RWPE2 (cell line): ENCODE measurements at places on chromosomes 1 and 21.

- peak; percentile 78 for DNase-seq
Measured at GRCh38 chr1:44594871-44595735, 79.2 kb downstream of the TMEM53 start.

- no peak for DNase-seq
Measured at GRCh38 chr1:234517110-234517802, 38.3 kb upstream of the TARBP1 start.

DNA sequence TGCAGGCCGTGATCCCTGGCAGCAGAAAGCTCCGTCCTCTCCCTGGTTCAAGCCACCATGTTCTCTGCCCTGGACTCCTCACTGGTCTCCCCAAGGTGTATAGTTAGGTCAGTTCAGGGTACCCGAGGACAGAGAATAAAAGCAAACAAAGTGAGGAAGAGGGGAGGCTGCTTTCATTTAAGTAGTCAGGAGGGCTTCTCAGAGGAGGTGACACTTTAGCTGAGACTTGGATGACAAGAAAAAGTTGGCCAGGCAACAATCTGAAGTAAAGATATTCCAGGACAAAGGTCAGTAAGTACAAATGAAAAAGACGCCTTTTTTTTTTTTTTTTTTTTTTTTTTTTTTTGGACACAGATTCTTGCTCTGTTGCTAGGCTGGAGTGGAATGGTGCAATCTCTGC lies 257.8 kb upstream of the TMEM51 start:
- no peak for DNase-seq

- no peak for DNase-seq
Measured at GRCh38 chr1:69459244-69459643, 108.5 kb upstream of the LRRC7 start.

DNA sequence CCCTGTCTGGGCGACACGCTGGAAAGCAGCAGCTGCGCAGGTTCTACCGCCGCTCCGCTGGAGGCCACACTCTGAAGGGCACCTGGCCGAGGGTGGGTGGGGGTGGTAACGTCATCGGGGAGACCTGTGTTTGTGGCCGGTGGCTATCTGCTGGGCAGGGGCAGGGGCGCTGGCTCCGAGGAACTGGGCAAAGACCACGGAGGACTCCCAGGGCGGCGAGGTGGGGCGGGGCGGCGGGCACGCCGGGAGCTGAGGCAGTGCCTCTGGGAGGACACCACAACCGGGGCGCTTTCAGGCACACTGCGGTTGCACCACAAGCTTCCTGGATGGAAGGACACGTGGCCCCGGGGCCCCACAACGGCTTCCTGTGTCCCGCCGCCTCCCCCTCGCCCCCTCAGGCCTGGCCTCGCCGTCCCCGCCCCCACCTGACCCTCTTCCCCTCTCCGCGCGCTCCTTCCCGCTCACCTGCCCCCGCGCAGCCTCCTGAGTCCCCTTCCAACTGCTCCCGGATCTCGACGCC lies 3.3 kb upstream of the DENND2D start:
- peak; percentile 85 for DNase-seq

DNA sequence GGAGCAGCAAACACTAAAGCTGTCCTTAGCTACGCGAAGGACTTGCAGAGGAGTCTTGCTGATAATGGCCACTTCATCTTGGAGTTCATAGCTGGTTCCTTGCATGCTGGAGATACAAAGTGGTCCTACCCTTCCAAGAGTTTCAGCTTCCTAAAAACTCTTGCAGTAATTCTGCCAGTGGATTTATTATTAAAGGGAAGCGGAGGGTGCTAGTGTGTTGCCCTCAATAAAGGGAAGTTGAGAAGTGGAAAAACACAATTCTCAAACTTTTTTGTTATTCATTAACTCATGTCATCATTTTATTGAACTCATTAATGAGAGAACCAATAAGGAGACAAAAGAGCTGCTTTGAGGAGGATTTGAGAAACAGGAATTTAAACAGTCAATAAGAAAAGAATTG lies 6.5 kb upstream of the HAPLN2 start:
- DNase-seq = no peak

DNA sequence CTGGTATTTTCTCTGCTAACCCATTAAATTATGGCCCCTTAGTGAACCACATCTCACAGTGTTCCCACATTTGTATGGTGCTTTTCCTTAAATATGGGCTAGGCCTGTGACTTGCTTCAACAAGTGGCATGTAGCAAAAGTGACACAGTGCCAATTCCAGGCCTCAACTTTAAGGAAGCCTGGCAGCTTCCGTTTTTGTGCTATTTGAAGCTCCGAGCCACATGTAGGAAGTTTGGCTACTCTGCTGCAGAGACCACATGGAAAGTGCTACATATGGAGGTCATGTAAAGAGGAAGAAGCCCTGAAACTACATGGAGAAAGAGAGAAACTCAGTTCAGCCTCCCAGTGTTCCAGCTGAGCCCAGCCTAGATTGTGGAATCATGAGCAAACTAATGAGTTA lies 28.5 kb upstream of the DR1 start:
- no peak for DNase-seq

GRCh38 chr1:8976896-8977450 lies 31.3 kb downstream of the CA6 start:
- DNase-seq = no peak

DNA sequence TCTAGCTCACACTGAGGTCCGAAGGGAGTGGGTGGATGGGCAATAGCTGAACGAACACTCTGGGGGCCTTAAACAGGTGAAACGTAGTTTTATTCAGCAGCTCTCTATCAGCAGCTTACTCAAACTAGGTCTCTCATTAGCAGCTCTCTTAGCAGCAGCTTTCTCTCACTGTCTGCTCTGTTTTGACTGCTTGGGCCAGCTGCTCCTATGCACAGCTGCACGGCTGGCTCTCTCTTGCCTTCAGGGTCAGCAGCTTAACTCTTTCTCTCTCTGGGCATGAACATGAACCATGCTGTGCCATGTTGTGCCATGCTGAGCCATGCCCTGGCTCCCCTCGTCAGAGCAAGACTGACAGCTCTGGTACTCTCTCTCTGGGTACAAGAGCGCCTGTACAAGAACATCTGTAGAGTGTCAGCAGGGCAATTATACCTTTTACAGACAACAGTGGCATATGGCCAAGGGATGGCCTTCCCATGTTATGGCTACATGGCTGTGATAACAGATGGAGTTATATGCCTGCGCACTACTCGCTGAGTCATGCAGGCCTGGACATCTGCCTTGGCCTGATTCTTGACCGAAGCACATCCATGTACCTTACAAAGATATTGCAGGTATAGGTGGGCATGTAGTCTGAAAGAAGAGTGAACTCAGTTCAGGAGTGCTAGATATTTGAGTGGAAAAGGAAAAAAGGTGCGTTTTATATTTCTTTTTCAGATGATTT lies 152.4 kb downstream of the LEPR start:
- no peak for DNase-seq

DNA sequence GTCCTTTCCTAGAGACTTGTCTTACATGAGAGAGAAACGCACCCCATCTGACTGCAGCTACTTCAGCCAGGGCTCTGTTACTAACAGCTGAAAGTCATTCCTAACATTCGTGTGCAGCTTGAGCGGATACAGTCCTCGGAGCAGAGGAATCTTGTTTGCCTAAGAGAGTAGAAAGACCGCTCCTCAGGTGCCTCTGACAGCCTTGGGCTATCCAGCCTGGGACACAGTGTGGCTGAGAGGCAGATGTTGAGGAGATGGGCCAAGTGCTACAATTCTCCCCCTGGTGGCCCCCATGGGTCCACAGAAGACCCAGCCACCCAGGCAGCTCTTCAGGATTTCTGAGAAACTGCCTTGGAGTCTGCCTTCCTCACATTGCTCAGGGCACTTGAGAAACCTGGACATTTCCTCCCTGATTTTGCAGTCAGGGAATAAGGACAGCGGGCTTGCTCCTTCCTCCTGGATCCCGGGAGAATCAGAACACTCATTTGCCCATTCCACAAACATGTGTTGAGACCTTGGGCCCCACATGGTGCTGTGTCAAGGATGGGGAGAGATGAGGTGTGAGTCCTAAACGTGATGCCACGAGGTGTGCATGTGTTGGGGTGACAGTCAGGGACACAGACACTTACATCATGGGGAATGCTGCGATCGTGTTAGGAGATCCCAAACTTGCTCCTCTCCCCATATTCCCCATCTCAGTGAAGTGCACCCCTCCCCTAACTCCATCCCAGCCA lies 13.1 kb downstream of the TRIM62 start:
- DNase-seq = no peak

DNA sequence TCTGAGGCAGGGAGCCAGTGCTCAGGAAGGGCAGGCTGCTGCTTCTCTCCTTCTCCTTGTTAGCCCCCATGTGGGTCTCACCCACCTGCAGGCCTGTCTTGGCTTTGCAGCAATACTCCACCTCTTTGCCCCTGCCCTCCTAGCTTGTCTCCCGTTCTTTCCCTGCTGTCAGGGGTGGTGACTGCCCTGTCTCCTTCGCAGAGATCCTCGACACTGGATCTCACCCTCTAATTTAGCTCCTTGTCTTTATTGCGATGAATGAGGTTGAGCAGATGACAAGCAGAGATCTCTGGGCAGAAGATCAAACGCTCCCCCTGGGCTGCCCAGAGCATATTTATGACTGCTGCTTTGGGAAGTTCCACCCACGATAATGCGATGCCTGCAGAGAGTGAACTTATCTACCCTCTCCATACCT lies 199.2 kb downstream of the ROR1 start:
- no peak for DNase-seq

GRCh38 chr21:34517491-34518245 lies 5.7 kb upstream of the KCNE1 start:
- DNase-seq = no peak

GRCh38 chr21:42663860-42664535 lies 10.6 kb downstream of the PDE9A start:
- no peak for DNase-seq

DNA sequence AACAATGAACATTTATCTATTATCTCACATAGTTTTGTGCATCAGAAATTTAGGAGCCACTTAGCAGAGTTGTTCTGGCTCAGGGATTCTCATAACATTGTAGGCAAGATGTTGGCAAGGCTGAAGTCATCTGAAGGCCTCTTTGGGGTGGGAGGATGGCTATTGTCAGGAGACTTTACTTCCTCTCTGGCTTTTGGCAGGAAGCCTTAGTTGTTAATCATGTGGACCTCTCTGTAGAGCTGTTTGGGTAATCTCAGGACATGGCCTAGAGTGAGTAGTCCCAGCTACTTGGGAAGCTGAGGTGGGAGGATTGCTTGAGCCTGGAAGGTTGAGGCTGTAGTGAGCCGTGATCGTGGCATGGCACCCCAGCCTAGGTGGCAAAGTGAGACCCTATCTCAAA lies 40.2 kb downstream of the RASAL2 start:
- no peak for DNase-seq

GRCh38 chr21:45029948-45030681 lies 44.3 kb upstream of the ADARB1 start:
- DNase-seq = no peak

GRCh38 chr21:42652527-42653230 lies 742 bp upstream of the PDE9A start:
- peak; percentile 57 for DNase-seq

GRCh38 chr1:23202263-23202749 lies 15.0 kb downstream of the HTR1D start:
- DNase-seq = no peak

- DNase-seq = no peak
Measured at GRCh38 chr1:230000493-230001184, 66.4 kb upstream of the GALNT2 start.

DNA sequence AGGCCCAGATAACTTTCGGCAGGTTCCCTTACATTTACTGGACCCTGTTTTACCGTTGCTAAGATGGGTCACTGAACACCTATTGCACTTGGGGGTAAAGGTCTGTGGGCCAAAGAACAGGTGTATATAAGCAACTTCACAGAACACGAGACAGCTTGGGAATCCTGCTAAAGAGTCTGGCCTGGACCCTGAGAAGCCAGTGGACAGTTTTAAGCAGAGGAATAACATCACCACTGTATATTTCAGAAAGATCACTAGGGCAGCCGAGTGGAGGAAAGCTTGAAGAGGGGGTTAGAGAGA lies 54.4 kb downstream of the LAMC2 start:
- DNase-seq = no peak

DNA sequence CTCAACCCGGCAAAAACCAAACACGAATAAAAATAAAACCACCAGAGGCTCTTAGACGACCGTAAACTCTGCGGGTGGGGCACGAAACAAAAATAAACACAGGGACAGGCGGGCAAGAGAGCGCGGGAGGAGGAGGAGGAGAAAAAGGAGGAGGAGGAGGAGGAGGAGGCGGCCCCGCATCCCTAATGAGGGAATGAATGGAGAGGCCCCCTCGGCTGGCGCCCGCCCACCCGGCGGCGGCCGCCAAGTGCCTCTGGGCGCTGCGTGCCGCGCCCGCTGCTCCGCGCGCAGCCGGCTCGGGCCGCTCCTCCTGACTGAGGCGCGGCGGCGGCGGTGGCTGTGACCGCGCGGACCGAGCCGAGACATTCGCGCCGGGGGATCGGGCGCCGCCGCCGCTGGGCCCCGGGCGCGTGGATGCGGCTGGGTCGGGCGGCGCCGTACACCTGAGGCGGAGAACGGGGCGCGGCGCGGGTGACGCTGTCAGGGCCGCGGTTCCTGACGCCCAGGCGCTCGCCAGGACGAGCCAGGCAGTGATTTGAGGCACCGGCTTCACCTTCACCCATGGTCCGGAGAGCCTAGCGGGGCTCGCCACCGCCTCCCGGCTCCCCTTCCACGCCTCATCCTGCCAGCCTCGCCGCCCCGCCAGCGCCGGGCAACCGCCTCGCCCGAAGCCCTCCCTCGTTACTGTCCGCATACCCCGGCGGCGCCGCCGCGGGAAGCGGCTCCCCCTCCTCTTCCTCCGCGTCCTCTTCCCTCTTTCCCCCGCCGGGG lies at the start of gene MARK1:
MARK1 (plus strand) TSS at position 229 of the 771 bp plus-strand sequence. CDS start 687 bp downstream, outside the sequence.
- peak; percentile 34 for DNase-seq

DNA sequence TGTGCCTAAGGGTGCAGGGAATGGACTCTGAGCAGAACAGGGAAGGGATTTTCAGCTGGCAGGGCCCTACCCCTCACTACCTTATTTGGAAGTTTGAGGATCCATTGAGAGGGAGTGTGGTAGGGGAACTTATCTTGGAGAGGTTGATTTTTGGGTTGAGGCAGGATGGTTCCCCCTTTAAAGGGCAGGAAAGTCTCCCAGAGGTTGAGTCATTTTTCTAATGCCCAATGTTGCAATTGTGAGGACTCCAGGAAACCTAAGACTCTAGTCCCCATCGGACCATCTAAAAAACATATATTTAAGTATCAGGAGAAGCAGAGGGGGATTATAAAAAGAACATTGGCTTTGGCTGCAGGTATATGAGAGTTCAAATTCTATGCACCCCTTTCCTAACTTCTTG lies 47.3 kb downstream of the SAMD13 start:
- DNase-seq = no peak
